ENCODE measurements at places on chromosomes 6 and 20. TPM values are rescaled to one million over a fixed set of nuclear protein-coding genes. Genes with fewer than 3 reads are reported as not detected.

The SCAND1 gene
- 24.4 TPM for polyA plus RNA-seq

The BACH2 gene
- 4.9 TPM for polyA plus RNA-seq

GRCh38 chr6:90098001-90098531 lies 198.6 kb downstream of the BACH2 start:
- DNase-seq: peak; percentile 67

DNA sequence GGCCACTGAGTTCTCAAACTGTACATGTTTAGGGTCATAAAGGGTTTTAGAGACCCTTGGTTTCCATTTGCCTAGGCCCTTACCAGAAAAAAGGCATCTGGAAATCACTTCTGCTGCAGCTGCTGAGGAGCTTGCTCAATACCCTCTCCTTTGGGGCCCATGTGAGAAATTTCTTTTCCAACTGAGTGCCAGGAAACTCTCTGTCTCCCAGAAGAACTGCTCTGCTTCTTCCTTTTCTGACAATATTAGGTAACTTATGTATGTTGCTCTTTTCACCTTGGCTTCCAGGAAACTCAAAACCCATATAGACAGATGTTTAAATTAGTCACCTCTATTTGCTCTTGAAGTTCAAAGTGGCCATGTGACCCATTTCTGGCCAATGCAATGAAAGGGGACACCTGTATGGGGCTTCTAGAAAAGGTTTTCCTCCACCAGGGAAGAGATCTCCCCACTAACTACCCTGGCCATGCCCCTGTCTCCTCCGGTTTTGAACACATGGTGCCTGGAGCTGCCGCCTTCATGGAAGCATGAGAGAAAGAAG lies 121.6 kb downstream of the PREX1 start:
- DNase-seq: no peak

GRCh38 chr6:56235245-56235644 lies 12.1 kb downstream of the COL21A1 start:
- DNase-seq: no peak

DNA sequence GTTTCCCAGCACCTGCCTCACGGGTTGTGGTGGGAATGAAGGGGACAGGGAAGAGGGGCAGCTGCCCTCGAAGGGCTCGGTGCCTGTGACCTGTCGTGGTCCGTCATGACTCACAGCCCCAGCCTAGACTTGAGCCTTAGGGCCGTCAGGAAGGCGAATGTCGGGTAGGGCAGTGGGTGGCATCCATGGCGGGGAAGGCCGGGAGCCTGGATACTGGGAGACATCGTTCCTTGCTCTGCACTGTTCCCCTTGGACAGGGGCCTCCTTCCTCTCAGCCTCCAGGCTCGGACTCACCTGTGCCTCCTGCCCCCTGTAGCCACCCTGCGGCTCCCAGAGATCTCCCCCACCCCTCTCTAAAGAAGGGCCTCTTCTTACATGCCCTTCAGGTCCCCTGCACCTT lies 52.2 kb upstream of the APCDD1L start:
- no peak for DNase-seq

- DNase-seq: no peak
Measured at GRCh38 chr6:116316772-116317467, 37.2 kb upstream of the TSPYL1 start.

Data from forelimb muscle (tissue), 1 donor.